ENCODE measurements at places on chromosomes 13 and 19.

GRCh38 chr13:99399623-99399974, 92.4 kb upstream of the GPR183 start:
- no peak for DNase-seq

GRCh38 chr13:98181111-98181815, 4.2 kb upstream of the RNF113B start:
- DNase-seq = no peak

DNA sequence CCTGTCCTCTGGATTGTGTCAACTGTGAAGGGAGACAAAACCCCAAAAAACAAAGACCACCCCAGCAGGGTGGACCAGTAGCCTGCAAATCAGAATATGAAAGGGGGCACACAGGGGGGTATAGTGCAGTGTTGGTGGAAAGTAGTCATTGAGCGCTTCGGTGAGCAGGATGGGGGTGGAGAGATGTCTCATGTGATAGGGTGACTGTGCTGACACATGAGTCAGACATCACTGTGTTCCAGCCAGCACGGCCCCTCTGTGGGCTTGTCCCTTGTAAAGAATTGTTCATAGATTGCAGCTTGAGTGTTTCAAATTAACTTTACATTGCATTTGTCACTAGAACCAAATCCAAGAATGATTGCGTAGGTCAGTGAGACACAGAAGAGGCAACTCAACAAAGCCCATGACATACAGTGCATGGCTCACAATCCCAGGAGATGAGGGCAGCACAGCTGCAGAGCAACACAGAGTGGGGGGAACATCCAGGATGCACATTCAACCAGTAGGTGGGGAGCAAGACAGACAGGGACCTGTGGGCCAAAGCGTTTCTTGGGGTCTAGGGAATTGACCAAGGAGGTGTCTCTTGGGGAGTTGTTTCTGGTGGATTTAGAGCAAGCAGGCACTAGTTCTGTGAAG, 7.5 kb downstream of the ZNF440 start:
- DNase-seq = no peak

DNA sequence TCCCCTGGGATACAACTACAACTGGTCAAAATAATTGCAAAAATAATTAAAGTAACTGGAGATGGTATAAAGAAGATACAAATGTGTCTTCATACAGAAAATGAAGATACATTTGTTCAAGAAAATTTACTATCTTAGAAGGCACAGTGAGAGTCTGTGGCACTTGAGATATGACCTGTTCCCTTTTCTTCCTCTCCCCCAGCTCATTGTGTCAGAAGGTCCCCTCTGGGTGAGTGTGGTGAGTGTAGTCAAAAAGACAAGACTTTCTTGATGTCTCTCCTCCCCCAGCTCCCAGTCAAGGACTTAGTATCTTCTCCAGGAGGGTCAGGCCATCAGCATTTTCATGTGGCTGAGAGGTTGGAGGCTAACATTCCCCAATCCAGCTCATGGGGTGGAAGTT, 51.7 kb downstream of the EDNRB start:
- no peak for DNase-seq

GRCh38 chr13:25840931-25841330, 210.9 kb downstream of the SHISA2 start:
- DNase-seq = no peak

- DNase-seq = no peak
Measured at GRCh38 chr13:31913459-31913858, 118.1 kb upstream of the FRY start.
